Urinary bladder (tissue), 4 donors: ENCODE measurements at places on chromosomes 16 and 17. TPM values are rescaled to one million over a fixed set of nuclear protein-coding genes. Genes with fewer than 3 reads are reported as not detected.

ABAT gene
- total RNA-seq: 9.0 TPM

FA2H gene
- total RNA-seq: 0.26 TPM

GRAP gene
- total RNA-seq: 4.5 TPM

TMEM114 gene
- not detected for total RNA-seq

CD300E gene
- 0.42 TPM for total RNA-seq

HCRT gene
- not detected for total RNA-seq

FOXN1 gene
- total RNA-seq: 0.11 TPM

RASD1 gene
- 2.6 TPM for total RNA-seq

OSGIN1 gene
- 0.21 TPM for total RNA-seq

WNT9B gene
- total RNA-seq: not detected
